Activated naive CD8-positive, alpha-beta T cell treated with anti-CD3 and anti-CD28 coated beads for 36 hours (primary cell): ENCODE measurements at places on chromosomes 4 and X. TPM values are rescaled to one million over a fixed set of nuclear protein-coding genes. Genes with fewer than 3 reads are reported as not detected.

GRCh38 chr4:144507311-144508101 is 138.4 kb upstream of the HHIP start:
- no peaks in the 10 kb centered on the region for H3K4me1 ChIP-seq
- DNase-seq: no peak
- H3K4me3 ChIP-seq: no peak overlapping the region
- H3K27ac ChIP-seq: no peak overlapping the region
- peaks cover 3% of the 10 kb centered on the region for H3K27me3 ChIP-seq

- no peaks in the 10 kb centered on the region for H3K27me3 ChIP-seq
- no peak overlapping the region for H3K4me3 ChIP-seq
- DNase-seq: no peak
- no peaks in the 10 kb centered on the region for H3K4me1 ChIP-seq
- no peak overlapping the region for H3K27ac ChIP-seq
These were observed 565.8 kb upstream of the SPANXN1 start for GRCh38 chrX:144681501-144681900.

GRCh38 chr4:153931804-153932203 is 142.9 kb upstream of the SFRP2 start:
- peaks cover 32% of the 10 kb centered on the region for H3K27me3 ChIP-seq
- no peak for DNase-seq
- no peaks in the 10 kb centered on the region for H3K36me3 ChIP-seq
- no peak overlapping the region for H3K27ac ChIP-seq
- H3K4me1 ChIP-seq: no peaks in the 10 kb centered on the region

DNA sequence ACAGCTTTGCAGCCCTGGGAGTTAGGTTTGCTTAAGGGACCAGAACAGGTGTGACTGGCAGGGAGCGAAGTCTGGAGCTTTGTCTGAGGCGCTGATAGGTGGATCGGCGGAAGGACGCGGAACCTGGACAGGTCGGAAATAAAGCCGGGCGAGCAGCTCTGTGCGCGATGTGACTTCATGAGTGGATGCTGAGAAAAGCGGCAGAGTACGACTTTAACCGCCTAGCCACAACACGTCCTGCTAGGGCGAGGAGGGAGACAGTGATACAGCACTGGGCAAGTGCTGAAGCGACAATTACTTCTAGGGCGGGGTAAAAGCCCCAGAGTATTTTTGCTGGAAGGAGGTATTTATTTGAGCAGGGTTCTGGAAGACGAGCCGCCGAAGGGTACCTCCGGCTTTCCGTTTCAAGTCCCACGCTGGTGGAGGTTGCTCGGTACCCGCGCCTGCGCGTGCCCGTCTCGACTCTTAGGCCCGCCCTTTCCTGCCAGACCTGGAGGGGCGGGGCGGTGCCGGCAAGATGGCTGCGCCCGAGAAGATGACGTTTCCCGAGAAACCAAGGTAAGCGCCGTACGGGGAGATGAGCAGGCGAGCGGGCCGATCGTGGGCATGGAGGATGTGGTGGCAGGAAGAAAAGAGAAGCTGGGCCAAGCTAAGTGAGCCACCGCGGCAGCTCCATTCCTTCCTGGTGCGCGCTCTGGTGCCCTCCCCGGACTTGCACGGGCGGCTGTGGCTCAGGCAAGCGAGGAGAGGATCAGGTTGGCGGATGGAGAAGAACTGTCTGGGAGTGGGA is at the start of gene ZRSR2:
Gene ZRSR2, plus strand, starts transcription at position 506 of the 790 bp plus-strand sequence. Its CDS starts 12 bp downstream, at position 518.
- no peak within 1 kb of the TSS for H3K27ac ChIP-seq
- H3K4me3 ChIP-seq: no peak within 1 kb of the TSS
- DNase-seq: peak; percentile 87
- H3K27me3 ChIP-seq: no peaks in the 10 kb centered on the region

LANCL3 gene
- 0.04 TPM for total RNA-seq

DNA sequence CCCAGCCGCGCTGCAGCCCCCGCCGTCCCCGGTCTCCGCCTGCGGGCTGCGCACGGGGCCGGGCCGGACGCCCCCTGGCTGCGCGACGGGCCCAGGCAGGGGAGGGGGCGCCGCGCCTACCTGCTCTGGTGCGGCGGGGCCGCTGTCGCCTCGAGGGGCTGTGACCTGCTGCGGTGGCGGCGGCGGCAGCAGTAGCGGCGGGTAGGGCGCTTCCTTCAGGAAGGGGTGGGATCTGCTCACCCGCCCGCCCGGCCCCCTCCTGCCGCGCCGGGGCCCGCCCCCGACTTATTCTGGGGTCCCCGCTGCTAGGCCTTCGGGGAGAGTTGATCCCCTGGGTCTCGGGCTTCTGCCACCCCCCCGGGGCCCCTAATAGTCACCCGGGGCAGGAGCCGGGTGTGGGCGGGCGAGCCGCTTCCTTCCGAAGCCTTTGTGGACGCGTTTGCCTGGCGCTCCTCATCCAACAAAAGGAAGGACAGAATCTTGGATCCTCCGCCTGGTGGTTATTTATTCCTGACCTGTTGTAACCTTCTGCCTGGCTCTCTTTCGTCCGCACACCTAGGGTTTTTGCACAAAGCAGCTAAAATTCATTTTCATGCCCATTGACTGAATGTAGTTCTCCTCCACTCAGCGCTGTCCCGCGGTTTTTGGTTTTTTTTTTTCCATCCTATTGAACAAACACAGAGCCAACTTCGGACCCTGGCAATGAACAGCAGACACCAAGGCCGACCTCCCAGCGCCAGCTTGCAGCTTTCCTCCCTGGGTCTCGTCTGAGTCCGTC is at the start of gene TMEM150C:
Gene TMEM150C, minus strand, starts transcription at position 203 of the 778 bp plus-strand sequence. CDS start 57,331 bp downstream, outside the sequence.
- H3K4me1 ChIP-seq: peaks cover 12% of the 10 kb centered on the region
- H3K27ac ChIP-seq: no peak within 1 kb of the TSS
- peak; percentile 24 for DNase-seq
- H3K36me3 ChIP-seq: no peaks in the 10 kb centered on the region
- H3K4me3 ChIP-seq: peak within 1 kb of the TSS; percentile 65
- peaks cover 73% of the 10 kb centered on the region for H3K27me3 ChIP-seq

DNA sequence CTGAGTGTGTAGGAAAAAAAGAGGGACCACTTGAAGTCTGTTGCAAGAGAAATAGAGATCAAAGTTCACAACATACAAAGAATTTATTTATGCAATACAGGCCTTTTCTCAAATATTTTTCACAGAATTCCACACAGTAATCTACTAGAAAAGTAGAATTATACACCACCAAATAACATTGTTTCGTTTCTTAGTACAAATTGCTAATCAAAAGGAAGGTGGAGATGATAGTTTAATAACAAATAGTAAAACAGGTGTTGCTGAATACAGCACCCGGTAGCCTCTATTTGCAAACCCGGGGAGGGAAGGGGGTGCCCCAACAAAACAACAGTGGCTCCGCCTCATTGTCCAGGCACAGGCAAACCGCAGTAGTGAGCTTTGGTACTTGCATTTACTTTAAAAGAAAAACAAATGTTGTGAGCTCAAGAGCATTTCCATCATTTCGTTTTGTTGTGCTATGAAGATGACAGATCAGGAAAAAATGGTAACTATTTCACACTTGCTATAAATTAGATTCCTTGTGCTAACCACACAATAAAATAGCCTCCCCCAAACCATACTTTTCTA is 186.4 kb downstream of the DCLK2 start:
- no peak for DNase-seq
- no peaks in the 10 kb centered on the region for H3K4me1 ChIP-seq
- H3K27ac ChIP-seq: no peak overlapping the region
- H3K27me3 ChIP-seq: no peaks in the 10 kb centered on the region
- no peak overlapping the region for H3K4me3 ChIP-seq

SHROOM3 gene
- total RNA-seq: 0.10 TPM

GPR143 gene
- total RNA-seq: not detected

DNA sequence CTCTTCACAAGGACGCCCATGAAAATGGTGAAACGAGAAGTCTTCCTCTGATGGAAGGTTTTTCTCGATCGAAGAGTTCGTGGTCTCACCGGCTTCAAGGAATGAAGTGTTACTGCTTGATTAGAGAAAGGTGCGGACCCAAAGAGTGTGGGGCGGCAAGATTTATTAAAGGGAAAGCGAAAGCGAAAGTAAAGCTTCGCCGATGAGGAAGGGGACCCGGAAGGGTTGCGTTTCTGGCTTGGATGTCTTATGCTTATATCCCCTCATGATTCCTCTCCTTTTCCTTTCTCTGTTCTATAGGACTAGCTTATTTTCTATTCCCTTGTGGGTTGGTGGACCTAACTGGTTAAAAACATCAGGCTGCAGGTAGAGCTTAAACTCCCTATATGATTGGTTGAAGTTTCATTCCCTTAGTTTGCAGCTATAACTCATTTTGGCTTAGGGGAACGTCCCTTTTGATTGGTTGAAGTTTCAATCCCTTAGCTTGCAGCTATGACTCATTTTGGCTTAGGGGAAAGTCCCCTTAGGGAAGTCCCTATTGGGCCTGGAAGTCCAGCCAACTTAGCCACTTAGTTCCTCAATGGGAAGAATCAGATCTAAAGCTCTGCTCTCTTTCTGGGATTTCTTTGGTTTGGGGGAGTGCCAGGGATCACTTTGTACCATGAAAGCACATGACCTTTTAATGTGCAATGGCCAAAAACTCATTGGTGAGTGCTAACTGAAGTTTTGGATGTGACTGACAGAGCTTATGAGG is 1025.0 kb upstream of the PCDH10 start:
- H3K27me3 ChIP-seq: no peaks in the 10 kb centered on the region
- H3K4me3 ChIP-seq: no peak overlapping the region
- no peak overlapping the region for H3K27ac ChIP-seq
- no peak for DNase-seq
- no peaks in the 10 kb centered on the region for H3K36me3 ChIP-seq

DNAAF6 gene
- total RNA-seq: not detected

- DNase-seq: no peak
- H3K27me3 ChIP-seq: no peaks in the 10 kb centered on the region
- H3K36me3 ChIP-seq: no peaks in the 10 kb centered on the region
- H3K4me3 ChIP-seq: no peak overlapping the region
- H3K27ac ChIP-seq: no peak overlapping the region
- H3K4me1 ChIP-seq: no peaks in the 10 kb centered on the region
These were observed 496.3 kb downstream of the STPG2 start for GRCh38 chr4:97646997-97647396.

TRMT2B gene
- 19.7 TPM for total RNA-seq

- no peaks in the 10 kb centered on the region for H3K27me3 ChIP-seq
- H3K36me3 ChIP-seq: peaks cover 10% of the 10 kb centered on the region
- no peak overlapping the region for H3K27ac ChIP-seq
- DNase-seq: no peak
- H3K4me3 ChIP-seq: no peak overlapping the region
These were observed 27.9 kb upstream of the ZNF185 start for GRCh38 chrX:152869972-152870371.

DNA sequence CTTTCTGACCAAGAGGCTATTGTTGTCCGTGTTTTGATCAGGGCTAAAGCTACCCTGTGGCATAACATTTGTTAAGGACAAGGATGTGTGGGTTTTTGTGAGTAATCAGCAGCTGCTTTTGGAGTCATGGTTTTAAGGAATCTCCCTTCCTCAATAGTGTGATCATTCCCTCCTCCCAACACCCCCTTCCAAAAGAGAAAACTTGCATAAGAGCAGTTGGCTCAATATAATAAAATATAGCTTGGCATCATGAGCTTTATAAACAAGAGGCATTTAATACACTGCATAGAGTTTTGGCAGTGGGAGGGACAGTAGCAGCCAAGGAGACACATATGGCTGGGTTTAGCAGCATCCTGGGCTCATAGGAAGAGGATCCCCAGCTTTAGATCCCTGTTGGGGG is 84.7 kb downstream of the NHS start:
- H3K27me3 ChIP-seq: peaks cover 4% of the 10 kb centered on the region
- no peaks in the 10 kb centered on the region for H3K36me3 ChIP-seq

CXorf49 gene
- not detected for total RNA-seq

DNA sequence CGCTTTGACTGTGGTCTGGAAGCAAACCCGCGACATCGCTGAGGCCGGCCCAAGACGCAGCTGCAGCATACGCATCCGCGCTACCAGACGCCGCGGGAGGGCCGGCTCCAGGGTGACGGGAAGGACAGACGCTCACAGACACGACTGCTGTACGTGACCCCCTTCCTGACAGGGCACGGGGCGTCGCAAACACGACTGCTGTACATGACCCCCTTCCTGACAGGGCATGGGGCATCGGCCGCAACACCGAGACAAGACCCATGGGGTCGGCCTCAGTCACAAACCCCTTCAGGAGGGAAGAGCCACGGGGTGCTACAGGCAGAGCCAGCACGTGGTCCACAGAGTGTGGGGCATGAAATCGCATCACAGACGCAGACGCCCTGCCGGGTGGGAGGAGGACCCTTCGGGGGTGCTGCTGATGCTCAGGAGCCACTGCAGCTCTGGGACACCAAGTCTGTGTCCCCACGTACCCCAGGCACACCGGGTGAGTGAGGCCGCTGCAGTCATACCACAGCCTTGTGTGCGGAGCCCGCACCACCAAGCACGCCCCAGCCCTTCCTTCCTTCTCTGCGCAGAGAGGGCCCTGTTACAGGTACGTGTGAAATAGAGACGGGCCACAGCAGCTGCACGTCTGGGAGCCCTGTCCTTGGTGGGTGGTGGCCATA is 38.7 kb upstream of the CPLX1 start:
- no peaks in the 10 kb centered on the region for H3K4me1 ChIP-seq
- DNase-seq: no peak

PDE6B gene
- 13.9 TPM for total RNA-seq

DNA sequence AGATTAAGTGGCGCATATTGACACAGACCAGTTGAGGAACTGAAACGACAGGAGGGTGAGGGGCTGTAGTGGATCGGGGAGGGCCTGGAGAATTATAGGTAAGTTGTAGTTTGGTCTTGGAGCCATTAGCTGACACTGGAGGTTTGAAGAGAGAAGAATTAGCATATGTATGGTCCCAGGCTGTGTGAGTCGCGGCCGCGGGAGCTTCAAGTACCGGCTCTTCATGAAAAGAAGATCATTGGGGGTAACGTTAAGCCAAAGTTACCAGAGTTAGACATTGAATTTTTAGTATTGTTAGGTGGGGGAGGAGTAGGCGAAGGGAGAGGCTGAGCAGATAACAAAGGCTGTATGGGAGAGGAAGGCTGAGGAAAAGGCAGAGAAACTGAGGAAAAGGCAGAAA is 56.5 kb downstream of the ZNF674 start:
- H3K36me3 ChIP-seq: peaks cover 69% of the 10 kb centered on the region
- no peaks in the 10 kb centered on the region for H3K4me1 ChIP-seq
- no peak overlapping the region for H3K4me3 ChIP-seq
- no peaks in the 10 kb centered on the region for H3K27me3 ChIP-seq
- DNase-seq: no peak

DNA sequence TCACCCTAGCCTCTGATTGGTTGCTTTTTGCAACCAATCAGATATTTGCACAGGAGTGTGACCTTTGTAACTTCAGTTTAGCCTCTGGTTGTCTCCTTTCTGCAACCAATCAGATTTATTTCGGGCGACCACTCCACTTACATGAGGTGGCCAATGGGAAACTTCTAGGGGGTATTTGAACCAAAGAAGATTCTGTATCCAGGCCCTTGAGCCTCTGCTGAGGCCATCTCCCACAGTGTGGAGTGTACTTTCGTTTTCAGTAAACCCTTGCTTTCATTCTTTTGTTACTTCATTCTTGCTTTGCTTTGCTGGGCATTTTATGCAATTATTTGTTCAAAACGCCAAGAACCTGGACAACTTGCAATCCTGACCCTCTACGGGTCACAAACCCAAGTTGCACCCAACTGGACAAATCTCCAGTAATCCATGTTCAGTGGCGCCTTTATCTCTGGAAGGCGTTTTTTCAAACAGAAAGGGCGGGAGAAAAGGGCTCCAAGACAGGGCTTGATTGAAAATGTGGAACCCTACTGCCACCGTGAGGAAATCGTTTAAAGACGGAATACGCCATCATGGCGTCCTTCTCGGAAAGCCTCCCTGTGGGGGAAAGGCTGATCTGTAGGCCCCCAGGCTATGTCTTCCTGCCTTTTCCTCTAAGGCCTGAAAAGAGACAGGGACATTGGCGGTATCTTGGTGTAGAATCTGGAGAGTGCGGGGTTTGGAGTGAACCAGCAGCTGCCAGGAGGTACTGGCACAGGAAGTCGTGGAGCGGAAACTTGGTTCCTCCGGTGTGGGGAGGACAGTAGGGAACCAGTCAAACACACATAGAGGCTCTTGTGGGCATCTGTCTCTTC is 184.6 kb downstream of the OR13H1 start:
- peaks cover 15% of the 10 kb centered on the region for H3K36me3 ChIP-seq
- H3K4me3 ChIP-seq: no peak overlapping the region
- H3K27me3 ChIP-seq: no peaks in the 10 kb centered on the region
- no peak for DNase-seq
- no peaks in the 10 kb centered on the region for H3K4me1 ChIP-seq
- H3K27ac ChIP-seq: no peak overlapping the region
